ENCODE measurements at places on chromosomes 1 and 21.

DNA sequence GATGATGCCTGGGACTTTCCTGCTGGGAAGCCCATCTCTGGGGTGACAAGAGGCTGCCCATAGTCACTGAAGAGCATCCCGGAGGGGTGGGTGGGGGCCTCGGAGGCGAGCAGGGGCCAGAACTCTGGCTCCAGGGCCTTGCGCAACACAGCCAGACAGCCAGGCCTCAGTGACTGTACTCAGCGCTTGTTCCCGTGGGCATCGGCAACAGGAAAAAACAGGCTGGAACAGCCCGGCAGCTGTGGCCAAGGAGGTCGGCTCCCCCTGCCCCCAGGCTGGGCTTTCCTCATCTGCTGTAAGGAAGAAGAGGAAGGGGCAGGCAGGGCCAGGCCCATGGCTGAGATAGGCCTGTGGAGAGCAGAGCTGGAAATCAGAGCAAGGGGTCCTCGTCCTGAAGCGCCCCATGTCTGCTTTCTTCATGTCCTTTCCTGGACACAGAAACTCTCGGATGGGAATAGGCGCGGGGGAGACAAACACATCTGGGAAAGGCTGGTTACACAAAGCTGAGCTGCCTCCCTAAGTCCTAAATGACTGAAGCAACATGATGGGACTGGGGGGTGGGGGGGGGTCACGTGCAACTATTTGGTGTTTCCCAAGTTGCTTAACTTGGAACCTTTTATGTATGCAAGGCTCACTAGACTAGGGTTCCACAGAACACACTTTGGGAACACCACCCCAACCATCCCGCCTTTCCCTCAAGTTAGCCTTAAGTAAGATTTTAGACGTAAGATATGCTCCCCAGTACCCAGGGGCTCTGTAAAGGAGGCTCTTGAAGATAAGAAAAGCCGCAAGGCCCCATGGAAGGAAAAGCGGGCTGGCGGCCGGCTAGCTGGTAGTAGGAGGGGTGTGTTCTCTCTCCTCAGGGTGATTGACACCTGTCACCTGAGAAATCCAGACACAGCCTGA is 30.7 kb downstream of the HSPG2 start:
- no peak for DNase-seq

GRCh38 chr1:42176902-42177519 is 12.5 kb upstream of the GUCA2A start:
- no peak for DNase-seq

DNA sequence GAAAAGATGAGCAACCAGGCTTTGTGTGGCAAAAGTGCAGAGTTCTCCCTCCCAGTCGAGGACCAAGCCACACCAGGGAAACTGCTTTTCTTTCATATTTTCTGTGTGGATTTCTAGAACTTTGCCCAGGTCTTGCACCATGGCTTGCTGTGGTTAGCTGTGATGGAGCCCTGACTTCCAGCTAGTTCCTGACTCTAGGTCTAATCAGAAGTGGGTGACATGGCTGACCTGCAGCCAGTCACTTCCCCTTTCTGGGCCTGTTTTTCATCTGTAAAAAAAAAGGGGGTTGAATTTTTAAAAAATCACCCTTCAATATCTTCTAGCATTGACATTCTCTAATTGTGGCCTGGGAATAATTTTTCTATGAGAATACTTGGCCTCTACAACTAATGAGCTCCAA is 491.2 kb upstream of the USP24 start:
- DNase-seq, result no peak

DNA sequence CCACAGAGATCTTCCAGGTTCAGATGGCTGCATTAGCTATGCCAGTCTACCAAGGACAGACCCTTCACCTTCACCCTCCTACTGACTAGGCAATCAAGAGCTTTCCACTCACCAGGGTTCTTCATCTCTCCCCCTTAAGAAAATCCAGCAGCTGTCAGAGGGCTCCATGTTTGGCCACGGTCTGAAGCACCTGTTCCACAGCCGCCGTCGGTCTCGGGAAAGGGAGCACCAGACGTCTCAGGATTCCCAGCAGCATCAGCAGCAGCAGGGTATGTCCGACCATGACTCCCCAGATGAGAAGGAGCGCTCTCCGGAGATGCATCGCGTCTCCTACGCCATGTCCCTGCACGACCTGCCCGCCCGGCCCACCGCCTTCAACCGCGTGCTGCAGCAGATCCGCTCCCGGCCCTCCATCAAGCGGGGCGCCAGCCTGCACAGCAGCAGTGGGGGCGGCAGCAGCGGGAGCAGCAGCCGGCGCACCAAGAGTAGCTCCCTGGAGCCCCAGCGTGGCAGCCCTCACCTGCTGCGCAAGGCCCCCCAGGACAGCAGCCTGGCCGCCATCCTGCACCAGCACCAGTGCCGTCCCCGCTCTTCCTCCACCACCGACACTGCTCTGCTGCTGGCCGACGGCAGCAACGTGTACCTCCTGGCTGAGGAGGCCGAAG is 13.8 kb downstream of the TMCC2 start:
- no peak for DNase-seq

DNA sequence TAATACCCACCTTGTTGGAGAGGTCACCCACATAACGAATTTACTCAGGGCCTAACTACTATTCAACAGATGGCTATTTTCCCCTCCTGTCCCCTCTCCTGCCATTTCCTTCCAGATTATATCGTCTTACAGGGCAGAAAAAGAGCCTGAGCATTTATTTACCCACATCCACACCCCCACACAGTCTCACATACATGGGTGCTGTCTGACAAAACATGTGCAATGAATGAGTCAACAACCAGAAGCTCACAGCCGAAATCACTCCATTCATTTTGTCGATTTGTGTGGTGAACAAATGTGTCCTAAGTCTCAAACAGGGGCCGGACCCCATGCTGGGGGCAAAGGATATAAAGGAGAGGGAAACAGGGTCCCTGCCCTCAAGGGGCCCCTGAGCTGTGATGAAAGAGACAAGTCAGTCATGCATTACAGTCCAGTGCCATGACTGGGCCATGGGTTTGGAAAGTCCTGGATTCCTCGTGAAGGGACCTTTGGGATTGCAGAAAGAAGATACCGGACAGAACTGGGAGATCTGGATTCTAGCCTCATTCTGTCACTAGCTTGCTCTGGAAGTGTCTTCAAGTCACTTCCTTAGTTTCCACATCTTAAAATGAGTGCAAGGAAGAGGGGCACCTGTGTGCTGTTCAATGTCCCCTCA is 16.4 kb upstream of the ZNF683 start:
- no peak for DNase-seq

DNA sequence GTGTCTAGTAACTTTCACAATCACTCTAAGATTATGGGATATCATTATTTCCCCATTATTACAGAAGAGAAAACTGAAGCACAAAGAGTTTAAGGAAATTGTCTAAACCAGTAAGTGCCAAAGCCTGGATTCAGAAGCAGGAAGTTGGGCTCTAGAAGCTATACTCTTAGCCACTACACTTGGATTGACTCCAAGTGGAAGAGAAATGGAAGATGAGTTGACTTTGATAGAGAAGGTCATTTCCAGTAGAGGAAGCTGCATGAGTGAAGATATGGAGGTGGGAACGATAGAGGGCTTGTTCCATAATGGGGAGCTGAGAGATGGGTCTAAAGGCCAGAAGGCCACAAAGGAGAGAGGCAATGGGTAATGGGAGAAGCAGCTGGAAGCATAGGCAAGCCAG is 11.7 kb upstream of the TDRD10 start:
- DNase-seq, result no peak

DNA sequence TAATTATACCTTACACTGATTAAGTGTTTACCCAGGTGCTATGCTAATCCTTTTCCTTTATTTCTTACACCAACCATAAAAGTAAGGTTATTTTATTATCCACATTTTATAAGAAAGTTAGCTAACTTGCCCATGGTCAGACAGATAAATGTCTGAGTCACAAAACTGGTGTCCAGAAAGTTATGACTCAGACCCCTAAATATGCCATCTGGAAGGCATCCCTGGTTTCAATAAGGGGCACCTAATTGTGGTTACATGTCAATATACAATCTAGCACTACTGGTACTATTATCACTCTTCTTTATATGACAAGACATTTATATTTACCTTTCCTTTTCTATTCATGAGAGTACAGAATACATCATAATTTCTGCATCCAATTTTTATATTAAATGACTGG is 496.5 kb upstream of the ADGRL2 start:
- no peak for DNase-seq

GRCh38 chr1:172948457-172948856 is 102.3 kb downstream of the TNFSF18 start:
- DNase-seq, result peak; percentile 36

GRCh38 chr1:112694363-112694929 is 12.5 kb downstream of the RHOC start:
- DNase-seq, result no peak

GRCh38 chr1:12082988-12083387 is 19.9 kb downstream of the TNFRSF8 start:
- no peak for DNase-seq

DNA sequence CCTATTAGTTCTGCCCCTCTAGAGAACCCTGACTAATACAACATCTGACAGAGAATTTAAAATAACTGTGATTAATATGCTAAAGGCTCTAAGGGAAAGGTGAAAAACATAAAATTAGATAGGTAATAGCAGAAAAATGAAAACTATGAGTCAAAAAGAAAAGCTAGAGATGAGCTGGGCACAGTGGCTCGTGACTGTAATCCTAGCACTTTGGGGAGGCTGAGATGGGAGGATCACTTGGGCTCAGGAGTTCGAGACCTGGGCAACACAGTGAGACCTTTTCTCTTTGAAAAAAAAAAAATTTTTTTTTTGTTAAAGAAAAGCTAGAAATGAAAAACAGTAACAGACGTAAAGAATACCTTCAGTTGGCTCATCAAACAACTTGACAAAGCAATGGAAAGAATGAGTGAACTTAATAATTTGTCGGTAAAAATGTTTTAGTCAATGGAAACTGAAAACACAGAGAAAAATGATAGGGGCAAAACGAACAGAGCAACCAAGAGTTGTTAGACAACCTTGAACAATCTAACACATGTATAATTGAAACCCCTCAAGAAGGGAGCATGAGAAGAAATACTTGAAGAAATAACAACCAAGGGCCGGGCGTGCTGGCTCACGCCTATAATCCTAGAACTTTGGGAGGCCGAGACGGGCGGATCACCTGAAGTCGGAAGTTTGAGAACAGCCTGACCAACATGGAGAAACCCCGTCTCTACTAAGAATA is 132.9 kb upstream of the GFI1 start:
- no peak for DNase-seq

GRCh38 chr1:44724296-44724954 is 6.5 kb downstream of the RNU5D-1 start:
- DNase-seq, result no peak

DNA sequence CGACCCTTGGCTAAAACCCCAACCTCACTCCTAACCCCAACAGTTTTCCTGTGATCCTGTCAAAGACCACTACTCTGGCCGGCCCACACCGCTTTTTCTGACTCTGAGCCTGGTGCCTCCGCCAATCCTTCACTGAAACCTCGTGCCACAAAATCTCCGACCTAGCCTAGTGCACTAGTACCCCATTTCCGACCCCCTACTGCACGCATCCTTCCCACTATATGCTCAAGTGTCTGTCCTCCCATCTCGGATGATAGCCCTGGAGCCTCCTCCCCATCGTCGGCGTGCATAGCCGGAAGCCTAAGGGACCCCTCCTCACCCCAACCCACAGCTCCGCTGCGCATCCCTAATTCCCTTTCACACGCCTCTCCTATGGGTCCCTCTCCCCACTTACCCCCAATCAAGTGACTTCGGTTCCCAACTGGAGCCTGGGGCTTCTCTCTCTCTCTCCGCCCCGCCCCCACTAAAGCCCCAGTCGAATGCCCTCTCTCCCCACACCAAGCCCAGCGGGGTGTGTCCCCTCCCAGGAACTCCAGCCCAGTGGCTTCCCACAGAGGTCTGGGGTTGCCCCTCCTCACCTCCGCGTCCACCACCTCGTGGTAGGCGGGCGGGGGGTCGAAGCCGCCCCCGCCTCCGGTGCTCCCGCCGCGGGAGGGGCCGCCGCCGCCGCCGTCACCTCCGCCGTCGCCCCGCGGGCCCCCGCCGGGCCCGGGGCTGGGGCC is 791 bp downstream of the USP24 start:
- DNase-seq, result peak; percentile 68

- no peak for DNase-seq
These were observed 8.4 kb downstream of the EFNA3 start for GRCh38 chr1:155086856-155087535.

- no peak for DNase-seq
These were observed 3.1 kb upstream of the ADORA3 start for GRCh38 chr1:111506561-111506960.

DNA sequence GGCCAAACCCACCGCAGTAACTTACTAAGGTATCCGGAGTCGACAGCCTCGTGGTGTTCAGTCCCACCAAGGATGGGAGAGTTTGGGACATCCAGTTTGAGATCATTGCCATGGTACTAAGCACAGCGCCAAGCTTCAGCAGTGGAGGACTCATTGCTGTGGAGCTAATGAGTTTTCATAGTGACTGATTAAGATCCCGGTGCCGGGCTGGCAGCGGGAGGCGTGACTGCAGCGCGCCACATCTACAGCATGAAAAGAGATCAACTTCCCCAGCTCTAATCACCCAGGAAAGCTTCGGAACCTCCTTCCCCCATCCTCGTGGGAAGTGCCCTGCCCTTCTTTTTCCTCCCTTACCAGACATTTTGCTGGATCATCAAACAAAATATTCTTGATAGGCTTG is 149.9 kb downstream of the OLFM3 start:
- no peak for DNase-seq

DNA sequence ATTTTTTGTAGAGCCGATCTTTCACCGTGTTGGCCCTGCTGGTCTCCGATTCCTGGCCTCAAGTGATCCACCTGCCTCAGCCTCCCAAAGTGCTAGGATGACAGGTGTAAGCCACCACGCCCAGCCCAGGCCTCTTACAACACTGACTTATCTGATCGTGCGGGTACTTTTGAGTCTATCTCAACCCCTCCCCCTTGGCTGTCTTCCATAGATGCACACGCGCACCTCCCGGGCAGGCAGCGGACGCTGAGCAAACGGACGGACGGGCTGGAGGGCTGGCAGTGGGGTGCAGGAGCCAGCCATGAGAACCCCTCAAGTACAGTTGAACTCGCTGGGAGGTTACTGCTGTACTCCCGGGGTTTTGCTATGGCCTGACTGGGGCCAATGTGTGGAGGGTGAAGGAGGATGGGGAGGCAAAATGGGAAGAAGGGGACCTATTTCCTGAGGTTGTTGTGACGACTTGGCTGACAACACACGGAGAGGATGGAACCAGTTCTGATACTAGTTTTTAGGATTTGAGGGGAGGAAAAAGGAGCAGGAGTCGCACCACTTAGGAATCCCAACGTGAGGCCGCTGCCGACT is 959 bp downstream of the CD58 start:
- DNase-seq, result peak; percentile 49

DNA sequence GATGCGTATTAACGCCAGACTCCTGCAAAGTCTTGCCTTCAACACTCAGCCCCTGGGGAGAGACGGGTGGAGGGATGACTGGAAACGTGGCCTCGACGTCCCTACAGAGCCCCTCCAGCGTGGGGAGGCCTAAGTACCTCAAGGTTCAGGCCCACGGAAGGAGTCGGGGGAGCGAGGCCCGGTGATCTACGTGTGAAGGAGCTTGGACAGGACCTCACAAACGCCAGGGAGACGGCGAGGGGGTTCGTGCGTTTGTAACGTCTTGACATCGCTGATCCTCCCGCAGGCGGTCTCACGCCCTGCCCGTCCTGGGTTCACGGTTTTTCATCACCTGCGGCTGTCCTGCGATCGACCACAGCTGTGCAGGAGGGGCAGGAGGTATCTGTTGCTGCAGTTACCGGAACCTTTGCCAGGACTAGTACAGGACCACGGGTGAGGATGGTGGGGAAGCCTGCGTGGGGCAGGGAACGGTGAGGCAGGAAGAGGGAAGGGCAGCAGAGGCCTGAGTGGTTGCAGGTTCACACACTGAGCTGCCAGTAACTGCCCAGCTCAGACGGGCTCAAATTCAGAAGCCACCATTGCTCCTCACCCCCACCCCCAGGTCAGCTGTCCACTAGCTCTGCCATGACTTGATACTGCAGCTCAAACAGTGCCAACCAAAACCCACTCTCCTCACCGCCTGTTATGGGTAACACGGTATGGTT is 889 bp upstream of the CCNL2 start:
- DNase-seq, result no peak
